Occipital lobe (tissue), 3 donors: ENCODE measurements at places on chromosomes 12 and 14.

GRCh38 chr14:85583380-85583779 is 53.4 kb downstream of the FLRT2 start:
- DNase-seq: no peak

- no peak for DNase-seq
Observed at GRCh38 chr12:45663455-45663854, 66.1 kb upstream of the ARID2 start.

DNA sequence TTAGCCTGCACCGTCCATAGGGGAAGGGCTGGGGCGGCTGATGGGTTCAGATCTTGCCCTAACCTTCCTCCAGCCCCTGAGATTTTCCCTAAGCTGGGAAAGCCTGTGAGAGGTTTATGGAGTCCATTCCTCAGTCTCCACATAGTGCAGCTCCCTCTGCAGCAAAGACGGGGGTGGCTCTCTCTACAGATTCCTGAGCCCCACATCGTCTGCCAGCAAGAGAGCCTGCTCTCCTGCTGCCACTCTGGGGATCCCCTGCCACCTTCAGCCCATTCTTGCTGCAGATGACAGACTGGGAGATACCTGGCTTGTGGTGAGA is 3.1 kb downstream of the SMIM41 start:
- no peak for DNase-seq

GRCh38 chr14:75559451-75560222 is 18.8 kb upstream of the FLVCR2 start:
- DNase-seq: no peak

- DNase-seq: no peak
Observed at GRCh38 chr12:1907652-1908611, 10.5 kb downstream of the CACNA2D4 start.
